ENCODE measurements at places on chromosomes 7 and 10. TPM values are rescaled to one million over a fixed set of nuclear protein-coding genes. Genes with fewer than 3 reads are reported as not detected.
A peak's percentile ranks its signal among the peaks of the same experiment; 100 is the strongest.

Gene SORBS1
- 56.8 TPM for total RNA-seq

- H3K27me3 ChIP-seq: no peaks in the 10 kb centered on the region
- peaks cover 5% of the 10 kb centered on the region for H3K4me1 ChIP-seq
- no peak overlapping the region for H3K4me3 ChIP-seq
- H3K27ac ChIP-seq: no peak overlapping the region
- H3K36me3 ChIP-seq: no peaks in the 10 kb centered on the region
Observed at GRCh38 chr10:99850767-99851340, 68.4 kb downstream of the ABCC2 start.

DNA sequence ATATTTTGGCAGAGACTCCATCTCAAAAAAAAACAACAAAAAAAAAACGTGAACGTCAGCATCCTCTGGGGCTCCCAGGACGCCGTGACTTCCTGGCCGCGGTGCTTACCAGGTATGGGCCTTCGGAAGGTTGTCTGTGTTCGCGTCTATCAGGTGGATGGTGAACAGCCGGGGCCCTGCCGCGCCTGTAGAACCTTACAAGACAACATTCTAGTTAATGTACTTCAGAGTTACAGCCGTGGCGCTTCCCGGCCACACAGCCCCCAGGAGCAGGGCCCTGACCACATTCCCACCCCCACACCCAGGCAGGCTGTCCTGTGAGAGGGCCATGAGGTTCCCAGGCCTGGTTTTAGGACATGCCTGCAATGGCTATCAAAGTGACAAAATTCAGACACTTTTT, 111.0 kb downstream of the SMURF1 start:
- no peaks in the 10 kb centered on the region for H3K27me3 ChIP-seq
- DNase-seq: peak; percentile 6
- no peaks in the 10 kb centered on the region for H3K4me1 ChIP-seq
- peaks cover 43% of the 10 kb centered on the region for H3K36me3 ChIP-seq
- H3K27ac ChIP-seq: no peak overlapping the region

- H3K27ac ChIP-seq: no peak overlapping the region
- H3K27me3 ChIP-seq: no peaks in the 10 kb centered on the region
- H3K4me1 ChIP-seq: no peaks in the 10 kb centered on the region
- DNase-seq: no peak
- H3K36me3 ChIP-seq: no peaks in the 10 kb centered on the region
- no peak overlapping the region for H3K4me3 ChIP-seq
Observed at GRCh38 chr10:112288486-112288885, 5.3 kb downstream of the TECTB start.

DNA sequence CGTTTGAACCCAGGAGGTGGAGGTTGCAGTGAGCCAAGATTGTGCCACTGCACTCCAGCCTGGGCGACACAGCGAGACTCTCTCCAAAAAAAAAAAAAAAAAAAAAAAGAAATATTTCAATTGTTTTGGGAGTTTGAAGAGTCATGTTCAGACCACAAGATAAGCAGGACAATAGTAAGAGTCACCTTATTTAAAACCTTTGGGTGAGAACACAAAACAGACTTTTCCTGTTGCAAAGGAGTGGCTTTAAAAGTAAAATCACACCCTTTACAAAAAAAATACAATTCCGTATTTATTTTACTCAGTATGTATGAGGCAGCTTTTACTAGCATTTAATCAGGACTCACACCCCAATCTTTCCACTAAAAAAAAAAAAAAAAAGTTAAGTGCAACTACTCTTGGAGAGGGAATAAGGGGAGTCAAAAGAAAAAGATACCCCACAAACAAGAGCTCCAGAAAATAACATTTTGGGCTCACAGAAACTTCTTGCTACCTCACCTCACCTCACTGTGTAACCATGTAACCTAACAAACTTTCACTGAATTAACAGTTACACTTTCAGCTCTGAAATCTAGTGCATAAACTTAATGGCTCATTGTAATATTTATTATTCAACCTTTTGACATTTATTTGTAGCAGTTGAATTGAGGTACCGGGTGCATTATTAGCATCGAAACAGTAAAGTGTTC, 11.2 kb downstream of the SKIDA1 start:
- H3K27me3 ChIP-seq: no peaks in the 10 kb centered on the region
- no peak overlapping the region for H3K27ac ChIP-seq
- peaks cover 19% of the 10 kb centered on the region for H3K4me1 ChIP-seq

DNA sequence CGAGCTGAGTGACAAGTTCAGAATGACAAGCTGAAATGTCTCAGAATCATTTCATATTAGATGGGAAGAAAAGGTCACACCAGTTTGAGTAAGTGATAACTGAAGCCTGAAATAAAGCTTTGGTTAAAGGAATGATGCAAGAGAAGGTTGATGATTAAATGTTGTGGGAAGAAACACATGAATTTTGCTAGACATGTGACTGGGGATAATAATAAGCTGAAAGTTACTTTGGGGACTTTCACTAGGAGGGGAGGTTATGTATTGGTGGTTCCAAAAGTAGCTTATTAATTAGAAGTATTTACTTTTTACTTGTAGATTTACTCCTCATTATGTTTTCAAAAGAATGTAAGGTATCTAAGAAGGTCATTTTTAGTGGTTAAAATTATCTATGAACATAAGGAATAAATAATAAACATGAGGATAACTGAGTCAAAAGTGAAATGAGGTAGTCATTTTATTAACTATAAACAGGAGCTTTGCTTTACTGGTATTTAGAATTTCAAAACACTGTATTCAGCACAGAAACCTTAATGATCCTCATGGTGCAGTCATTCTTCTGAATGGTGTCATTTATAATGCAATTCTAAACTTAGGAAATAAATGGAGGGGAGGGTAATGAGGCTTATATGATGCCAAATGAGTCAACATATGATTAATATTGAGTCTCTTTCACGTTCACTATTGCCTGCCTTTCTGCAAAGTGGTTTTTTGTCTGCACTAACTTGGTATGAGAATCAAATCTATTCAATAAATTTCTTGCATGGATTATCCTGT, 63.7 kb downstream of the PRKG1 start:
- H3K4me3 ChIP-seq: no peak overlapping the region
- no peaks in the 10 kb centered on the region for H3K4me1 ChIP-seq
- H3K27me3 ChIP-seq: no peaks in the 10 kb centered on the region
- no peak overlapping the region for H3K27ac ChIP-seq
- DNase-seq: no peak

GRCh38 chr7:30510124-30511075, 5.8 kb upstream of the GGCT start:
- H3K4me3 ChIP-seq: no peak overlapping the region
- no peaks in the 10 kb centered on the region for H3K36me3 ChIP-seq
- no peak overlapping the region for H3K27ac ChIP-seq
- DNase-seq: peak; percentile 32

DNA sequence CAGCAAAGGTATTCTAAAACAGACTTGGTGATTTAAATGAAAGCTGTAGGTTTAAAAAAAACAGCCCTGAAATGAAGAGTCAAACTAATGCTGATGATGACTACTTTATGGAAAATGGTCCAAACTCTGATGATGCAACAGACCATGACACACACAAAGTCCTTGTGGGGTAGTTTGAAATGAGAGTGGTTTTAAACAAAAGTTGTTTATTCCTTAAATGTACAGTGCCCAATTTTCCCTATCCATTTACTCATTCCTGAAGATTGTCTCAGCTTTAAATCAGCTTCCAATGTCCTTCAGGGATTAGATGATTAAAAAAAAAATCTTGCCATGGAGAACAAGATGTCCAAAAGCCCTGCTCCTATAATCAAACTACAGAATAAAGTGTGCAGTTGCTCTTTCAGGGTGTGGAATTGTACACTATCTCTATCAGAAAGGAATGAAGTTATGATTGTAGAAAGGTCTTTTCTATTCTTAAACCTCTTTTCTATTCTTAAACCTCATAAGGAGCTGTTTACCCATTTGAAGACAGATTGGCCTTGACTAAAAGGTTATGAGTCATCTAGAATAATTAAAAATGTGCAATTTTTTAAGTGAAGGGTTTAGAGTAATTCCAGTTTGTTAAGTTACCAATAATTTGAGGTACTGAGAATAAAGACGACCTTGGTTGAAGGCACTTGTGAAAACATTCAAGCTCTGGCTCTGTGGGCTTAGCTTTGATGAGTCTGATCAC, 70.2 kb upstream of the ITGA8 start:
- no peak for DNase-seq
- no peak overlapping the region for H3K4me3 ChIP-seq
- no peaks in the 10 kb centered on the region for H3K27me3 ChIP-seq
